Muscle of back (tissue), 13 donors: ENCODE measurements at places on chromosomes 1 and 21. TPM values are rescaled to one million over a fixed set of nuclear protein-coding genes. Genes with fewer than 3 reads are reported as not detected.
A peak's percentile ranks its signal among the peaks of the same experiment; 100 is the strongest.

DNA sequence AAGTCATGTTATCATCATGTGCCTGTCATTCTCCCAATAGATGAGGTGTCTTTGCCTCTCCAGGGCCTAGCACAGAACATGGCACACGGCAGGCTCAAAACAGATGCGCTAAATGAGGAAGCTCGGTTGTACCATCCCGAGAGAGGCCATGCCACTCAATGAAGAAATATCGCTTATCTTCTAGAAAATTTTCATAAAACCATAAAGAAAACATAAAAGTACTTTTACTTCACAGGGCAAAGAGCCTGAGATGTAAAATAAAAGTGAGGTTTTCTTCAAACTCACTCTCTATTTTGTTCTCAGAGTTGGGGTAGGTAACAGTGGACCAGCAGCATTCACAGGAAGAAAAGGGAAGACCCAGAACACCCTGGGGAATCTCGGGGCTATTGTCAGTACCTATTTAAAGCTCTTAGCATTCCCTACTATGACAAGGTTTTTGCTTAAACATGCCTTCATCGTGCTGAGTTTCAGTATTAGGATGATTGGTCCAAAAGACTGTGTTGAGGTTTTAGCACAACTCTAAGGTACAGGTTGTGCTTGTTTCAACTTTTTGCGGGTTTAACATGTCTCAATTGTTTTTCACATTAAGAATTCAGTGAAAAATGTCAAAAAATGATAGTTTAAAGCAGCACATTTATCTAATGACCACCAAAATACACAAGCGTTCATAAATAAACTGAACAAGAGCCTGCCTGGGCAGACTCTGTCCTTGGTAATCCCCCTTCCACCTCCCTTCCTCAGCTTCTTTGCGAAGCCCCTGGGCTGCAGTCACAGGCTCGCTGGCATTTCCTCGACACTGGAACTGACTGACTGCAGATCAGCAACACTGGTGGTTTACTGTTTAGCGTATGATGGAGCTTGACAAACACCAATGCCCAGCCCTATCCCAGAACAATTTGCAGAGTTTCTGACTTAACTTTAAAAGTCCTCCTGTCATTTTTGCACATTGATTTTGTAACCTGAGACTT lies 55.6 kb downstream of the COQ8A start:
- no peak for DNase-seq

- peak; percentile 48 for DNase-seq
These were observed 3.6 kb downstream of the KCNE2 start for GRCh38 chr21:34367320-34367935.

Gene NGF
- 2.1 TPM for polyA plus RNA-seq

Gene S100A5
- polyA plus RNA-seq = not detected

Gene KCNT2
- 5.8 TPM for polyA plus RNA-seq
